ENCODE measurements at places on chromosomes 2 and 18. TPM values are rescaled to one million over a fixed set of nuclear protein-coding genes. Genes with fewer than 3 reads are reported as not detected.

MOGAT1 gene
- not detected for total RNA-seq

LRRC30 gene
- not detected for total RNA-seq

TSPYL6 gene
- not detected for total RNA-seq

IRS1 gene
- 38.8 TPM for total RNA-seq

MYOM1 gene
- 0.07 TPM for total RNA-seq

CHRNA1 gene
- total RNA-seq: 0.23 TPM

TTC32 gene
- 12.1 TPM for total RNA-seq
